Stimulated activated CD8-positive, alpha-beta memory T cell treated with anti-CD3 and anti-CD28 coated beads, Interleukin-12 subunit alpha, Interleukin-12 subunit beta, amount 100 ng/mL, for 4 hours (primary cell): ENCODE measurements at places on chromosomes 2 and 18.

- no peak for DNase-seq
Observed at GRCh38 chr2:189829102-189829833, 45.0 kb downstream of the PMS1 start.

DNA sequence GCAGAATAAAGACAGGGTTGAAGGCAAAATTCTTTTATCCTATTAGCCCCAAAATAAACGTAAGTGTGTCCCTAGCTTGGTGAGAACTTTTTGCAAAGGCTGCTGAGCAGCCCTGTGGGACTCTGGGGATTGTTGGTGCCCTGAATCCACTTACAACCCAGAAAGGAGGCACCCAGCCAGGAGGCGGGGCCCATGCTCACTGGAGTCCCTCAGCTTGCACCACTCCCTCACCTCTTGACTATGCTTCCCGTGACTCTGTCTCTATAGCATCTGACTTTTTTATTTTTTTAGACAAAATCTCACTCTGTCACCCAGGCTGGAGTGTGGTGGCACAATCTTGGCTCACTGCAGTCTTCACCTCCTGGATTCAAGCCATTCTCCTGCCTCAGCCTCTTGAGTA lies 15.8 kb upstream of the COL6A3 start:
- DNase-seq: no peak

GRCh38 chr2:109372614-109373013 lies 241.2 kb downstream of the SEPTIN10 start:
- DNase-seq: no peak

DNA sequence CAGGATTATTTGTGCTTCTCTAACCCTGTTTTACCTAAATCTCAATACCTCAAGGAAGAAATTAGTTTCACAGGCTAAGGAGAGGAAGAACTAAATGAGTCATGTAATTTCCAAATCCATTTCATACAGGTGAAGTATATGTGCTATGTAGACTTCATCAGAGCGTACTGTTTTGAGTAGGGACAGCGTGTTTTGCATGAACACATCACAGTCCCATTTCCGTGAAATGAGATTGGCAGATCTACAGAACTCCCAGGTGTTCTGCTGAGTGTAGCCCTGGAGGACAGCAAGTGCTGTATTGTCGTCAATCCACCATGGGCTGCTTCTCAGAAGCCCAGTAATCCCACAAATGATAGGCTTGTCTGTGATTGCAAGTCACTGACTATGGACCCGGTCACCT lies 97.7 kb downstream of the XRCC5 start:
- no peak for DNase-seq
